ENCODE measurements at places on chromosomes 2 and 18.

GRCh38 chr2:186518291-186518690, 32.2 kb downstream of the ZC3H15 start:
- no peak for DNase-seq

- no peak for DNase-seq
These were observed 103.1 kb upstream of the ARHGAP28 start for GRCh38 chr18:6626457-6626856.

DNA sequence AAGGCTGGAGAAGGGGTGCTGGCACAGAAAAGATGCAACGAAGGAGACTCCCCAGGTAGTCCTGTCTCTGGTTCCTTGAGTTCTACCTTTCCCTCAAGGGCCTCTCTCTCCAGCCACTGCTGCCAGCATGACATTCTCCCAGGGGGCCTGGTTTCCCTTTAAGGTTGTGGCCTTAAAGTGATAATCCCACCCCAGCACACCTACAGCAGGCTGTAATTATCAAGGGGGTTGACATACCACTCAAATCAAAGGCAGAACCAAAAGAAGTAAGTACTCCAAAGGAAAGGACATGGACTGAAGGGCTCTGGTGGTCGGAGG, 127.4 kb upstream of the MSH6 start:
- DNase-seq, result no peak

- DNase-seq, result no peak
These were observed 802.0 kb downstream of the DCC start for GRCh38 chr18:53142005-53142404.

GRCh38 chr18:48831802-48832201, 119.0 kb downstream of the SMAD7 start:
- DNase-seq, result no peak

DNA sequence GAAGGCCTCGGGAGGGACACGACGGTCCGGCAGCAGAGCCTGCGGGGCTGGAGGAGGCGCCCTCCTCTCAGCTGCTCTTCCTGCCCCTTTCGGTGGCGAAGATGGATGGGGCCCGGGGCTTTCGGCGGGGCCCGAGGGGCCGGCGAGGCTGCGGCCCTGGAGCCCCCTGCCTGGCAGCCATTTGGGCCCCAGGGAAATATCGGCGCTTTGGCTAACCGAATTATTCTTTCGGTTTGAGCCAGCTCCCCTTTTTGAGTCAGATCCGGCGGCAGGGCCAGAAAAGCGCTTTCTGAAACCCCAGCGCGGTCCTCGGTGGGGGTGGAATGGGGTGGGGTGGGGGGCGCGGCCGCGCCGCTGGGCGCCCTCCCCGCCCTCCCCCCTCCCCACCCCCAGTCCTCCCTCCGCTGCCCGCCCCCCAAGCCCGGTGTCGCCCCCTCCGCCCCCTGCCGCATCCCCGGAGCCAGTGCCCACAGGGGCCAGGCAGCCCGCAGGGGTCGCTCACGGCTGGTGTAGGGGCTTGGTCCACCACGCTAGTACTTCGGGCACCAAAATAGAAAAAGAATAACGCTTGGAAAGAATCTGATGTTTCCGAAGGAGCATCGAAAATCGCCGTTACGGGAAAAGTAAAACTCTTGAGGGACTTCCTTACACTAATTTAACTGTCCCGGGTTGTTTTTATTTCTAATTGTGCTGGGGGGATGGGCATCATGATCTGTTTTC, 9.1 kb upstream of the ARID5A start:
- DNase-seq, result no peak

DNA sequence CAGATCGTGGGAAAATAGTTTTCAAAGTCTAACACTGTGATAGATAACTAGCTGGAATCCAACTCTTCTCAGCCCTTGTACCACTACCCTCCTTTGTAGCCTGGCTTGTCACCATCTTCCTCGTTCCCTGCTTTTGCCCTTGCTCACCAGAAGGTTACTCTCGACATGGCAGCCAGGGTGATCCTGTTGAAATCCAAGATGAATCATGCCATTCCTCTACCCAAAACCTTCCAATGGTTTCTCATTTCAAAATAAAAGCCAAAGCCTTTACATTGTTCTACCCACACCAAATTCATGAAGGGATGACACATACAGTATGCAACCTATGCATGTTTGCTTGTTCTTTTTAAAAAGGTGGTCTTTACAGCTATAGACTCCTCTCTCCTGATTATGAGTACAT, 45.7 kb downstream of the STAT4 start:
- DNase-seq, result no peak

DNA sequence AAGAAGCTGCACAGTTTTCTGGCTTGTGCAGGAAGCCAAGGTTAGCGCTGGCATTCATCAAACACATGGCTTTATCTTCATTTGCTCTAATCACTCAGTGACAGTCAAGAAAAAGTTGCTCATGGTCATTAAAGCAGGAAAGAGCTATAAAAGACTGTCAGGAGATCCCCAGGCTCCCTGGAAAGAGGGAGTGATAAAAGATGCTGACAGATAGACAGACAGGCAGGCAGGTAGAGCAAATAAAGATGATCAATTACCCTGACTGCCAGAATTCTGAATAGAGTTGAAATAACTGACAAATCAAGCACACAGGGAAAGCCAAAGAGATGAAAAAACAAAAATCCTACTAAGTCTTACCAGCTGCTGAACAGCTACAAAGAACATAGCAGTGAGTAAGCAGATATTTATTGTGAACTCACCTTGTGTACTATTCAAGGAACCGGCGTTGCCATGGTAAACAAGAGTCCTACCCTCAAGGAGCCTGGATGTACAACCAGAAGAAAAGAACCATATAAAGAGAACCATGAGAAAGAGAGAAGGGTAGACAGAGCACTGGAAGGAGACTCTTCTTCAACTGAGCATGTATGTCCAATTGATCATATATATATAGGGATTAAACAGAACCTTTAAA, 68.0 kb downstream of the RNF152 start:
- no peak for DNase-seq

DNA sequence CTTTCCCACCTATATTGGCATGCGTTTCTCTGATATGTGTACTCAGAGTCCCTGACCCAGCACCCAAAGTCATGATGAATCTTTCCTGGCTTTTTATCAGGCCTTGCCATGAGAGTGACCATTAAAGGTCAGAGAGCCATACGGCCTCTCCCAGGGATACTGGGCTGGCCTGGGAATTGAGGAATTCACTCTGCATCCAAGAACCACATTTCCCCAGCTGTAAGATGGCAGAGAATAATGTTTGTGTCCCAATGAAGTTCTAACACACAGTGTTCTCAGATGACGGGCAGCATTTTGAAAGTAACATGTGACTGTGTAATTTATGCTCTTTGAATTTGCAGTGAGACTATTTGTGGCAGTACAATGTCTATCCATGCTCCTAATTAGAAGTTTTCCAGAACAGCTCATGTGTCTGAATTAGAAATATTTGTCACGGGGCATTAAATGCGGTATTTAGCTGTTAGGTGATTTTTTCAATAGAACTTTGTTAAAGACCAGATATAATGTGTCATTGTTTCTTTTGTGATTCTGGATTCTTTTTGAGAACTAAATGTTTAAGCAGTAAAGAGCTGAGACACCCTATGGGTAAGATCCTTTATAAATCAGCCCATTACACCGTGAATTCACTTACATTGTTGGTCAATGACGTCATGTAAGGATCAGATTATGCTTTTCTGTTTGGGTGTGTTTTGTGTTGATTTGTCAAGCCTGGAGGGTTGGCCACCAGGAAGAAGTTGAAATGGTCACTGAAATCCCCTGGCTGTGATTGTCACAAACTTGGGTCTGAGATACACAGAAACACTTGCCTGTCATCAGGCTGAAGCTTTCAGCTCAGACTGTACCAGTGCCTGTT, 7.3 kb upstream of the SLC3A1 start:
- DNase-seq, result no peak

- no peak for DNase-seq
These were observed 59.2 kb downstream of the METTL4 start for GRCh38 chr18:2512059-2512458.

DNA sequence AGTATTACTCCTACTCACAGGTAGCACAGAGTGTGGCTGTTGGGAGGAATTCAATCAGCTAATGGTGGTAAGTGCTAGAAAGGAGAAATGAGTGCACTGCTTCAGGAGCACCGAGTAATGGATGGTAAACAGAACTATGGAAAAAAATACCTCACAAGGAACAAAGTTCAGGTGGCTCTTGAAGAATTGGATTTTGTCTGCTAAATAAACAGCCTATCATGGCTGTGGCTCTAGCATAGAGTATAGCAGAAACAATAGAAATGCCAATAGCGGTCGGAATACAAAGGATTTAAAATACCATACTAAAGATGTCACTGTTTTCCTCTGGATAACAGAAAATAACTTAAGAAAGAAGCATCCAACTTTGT, 482.5 kb downstream of the NUP35 start:
- no peak for DNase-seq

- no peak for DNase-seq
These were observed 104.7 kb upstream of the FAM117B start for GRCh38 chr2:202530038-202530437.

GRCh38 chr2:19861813-19862212, 40.0 kb downstream of the TTC32 start:
- DNase-seq, result no peak

DNA sequence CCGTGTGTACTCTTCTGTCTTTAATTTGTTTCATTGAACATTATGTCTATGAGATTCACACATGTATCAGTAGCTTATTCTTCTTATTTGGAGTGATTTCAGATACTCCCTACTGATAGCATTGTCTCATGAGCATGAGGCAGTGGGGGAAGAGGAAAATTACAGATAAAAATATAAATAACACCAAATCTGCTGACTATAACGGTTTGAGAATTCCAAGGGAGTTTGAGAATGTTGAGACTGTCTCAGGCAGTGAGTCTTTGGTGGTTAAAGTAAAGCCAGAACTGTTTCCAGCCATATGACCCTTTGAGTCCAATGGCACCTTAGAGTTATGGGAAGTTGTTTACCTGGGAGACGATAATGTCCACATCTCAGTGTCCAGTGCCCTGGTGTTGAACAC, 72.5 kb upstream of the KCNE4 start:
- DNase-seq, result no peak

DNA sequence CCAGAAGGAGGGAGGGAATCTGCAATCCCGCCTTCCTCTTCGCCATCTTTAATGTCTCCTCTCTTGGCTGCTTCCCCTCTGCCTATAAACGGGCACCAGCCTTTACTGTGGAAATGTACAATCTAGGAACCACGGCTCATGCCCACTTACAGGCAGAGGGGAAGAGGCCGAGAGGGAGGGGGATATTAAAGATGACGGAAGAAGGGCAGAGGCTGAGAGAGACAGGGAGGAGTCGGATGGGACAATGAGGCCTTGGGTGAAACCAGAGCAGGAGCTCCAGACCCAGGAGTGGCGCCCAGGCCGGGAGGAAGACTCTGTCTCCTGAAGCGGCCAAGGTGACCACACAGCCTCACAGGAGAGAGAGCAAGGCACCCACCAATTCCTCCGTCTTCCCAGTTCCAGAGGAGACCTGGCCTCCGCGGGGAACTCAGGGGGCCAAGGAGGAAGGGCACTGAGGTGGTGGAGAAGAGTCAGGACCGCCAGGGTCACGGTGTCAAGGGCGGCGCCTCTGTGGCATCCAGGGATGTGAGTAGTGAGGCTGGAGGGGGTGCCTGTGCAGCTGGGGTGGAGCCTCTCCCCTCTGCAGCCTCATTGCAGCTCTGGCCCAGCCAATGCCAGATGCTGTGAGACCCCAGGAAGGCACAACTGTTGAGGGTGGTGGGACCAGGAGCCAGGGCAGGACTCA, 67.8 kb downstream of the CIB4 start:
- DNase-seq, result no peak

- DNase-seq, result no peak
These were observed 10.7 kb downstream of the LPIN1 start for GRCh38 chr2:11757101-11757500.

DNA sequence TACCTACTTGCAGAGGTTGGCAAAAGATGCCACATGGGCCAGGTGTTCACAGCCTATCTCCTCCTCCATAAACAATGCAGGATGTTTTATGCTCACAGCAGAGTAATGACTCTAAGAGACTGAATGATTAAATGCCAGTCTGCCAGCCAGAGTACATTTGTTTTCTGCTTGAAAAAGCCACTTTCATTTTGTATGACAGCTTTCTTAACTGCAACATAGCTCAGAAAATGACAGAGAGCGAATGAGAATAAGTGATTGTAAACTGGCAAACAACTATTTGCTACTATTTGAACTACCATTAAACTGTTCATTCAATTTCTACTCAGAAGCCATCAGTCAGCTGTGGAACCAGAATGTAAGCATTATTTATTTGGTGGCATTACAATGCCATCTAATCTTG, 50.6 kb upstream of the DCC start:
- no peak for DNase-seq

DNA sequence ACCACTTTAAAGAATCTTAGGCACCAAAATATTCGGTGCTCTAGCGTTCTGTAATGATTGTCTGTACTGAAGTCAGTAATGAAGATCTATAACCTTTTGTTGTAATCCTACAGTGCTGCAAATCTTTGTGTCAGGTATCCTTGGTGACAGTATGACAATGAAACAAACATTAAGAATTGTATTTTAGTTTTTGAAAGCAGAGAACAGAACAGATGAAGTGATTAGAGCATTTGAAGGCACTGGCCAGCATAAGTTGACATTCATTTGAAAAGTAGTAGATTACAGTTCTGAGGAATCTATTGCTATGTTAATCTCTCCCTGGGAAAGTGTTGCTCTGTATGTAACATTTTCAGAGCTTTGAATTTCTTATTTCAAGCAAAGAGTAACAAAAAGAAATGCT, 451.2 kb downstream of the NUP35 start:
- no peak for DNase-seq

GRCh38 chr2:146386096-146386495, 1458.7 kb upstream of the ACVR2A start:
- DNase-seq, result no peak

DNA sequence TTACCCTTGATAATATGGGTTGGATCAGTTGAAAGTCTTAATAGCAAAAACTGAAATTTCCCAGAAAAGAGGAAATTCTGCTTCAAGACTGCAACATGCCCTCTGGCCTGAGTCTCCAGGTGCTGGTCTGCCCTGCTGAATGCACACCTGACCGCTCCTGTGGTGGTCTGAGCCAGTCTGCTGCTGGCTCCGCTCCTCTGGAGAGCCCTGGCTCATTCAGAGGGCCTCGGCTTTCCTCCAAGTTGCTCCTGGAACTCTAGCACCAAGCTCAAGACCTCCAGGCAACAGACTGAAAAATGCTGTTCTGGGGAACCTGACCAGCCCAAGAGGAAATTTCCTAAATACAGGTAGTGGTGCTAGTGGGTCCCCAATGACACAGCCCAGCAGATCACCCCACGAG, 64.8 kb downstream of the DIPK1C start:
- no peak for DNase-seq

DNA sequence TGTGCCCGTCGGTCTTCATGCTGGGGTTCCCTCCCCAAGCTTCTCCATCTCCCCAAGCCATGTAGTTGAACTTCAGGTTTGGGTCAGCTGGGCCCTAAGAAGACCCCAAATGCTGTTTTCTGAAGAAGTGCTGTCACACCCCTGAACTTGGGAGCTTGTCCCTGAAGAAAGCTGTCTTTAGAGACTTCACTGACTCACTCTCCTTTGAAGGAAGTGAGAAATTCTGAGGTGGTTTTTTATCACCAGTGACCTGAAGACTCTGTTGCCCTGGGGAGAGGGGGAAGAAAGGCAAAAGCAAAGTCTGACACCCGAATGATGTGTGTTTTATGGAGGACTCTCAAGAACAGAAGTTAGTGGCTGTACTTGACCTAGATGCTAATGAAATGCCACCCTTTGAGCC, 83.6 kb upstream of the BCL2L11 start:
- DNase-seq, result no peak

GRCh38 chr2:235328991-235329390, 164.9 kb upstream of the AGAP1 start:
- no peak for DNase-seq

GRCh38 chr2:174794851-174795374, 30.6 kb upstream of the CHRNA1 start:
- DNase-seq, result no peak
